ENCODE measurements at places on chromosomes 16 and 17. TPM values are rescaled to one million over a fixed set of nuclear protein-coding genes. Genes with fewer than 3 reads are reported as not detected.

GRCh38 chr16:57798267-57798810 lies 4.0 kb downstream of the KIFC3 start:
- H3K27ac ChIP-seq = peak overlapping the region; percentile 88
- DNase-seq = no peak
- peaks cover 74% of the 10 kb centered on the region for H3K4me1 ChIP-seq
- H3K27me3 ChIP-seq = no peaks in the 10 kb centered on the region
- H3K36me3 ChIP-seq = no peaks in the 10 kb centered on the region
- H3K4me3 ChIP-seq = peak overlapping the region; percentile 40

- no peaks in the 10 kb centered on the region for H3K27me3 ChIP-seq
- H3K27ac ChIP-seq = no peak overlapping the region
- H3K4me1 ChIP-seq = no peaks in the 10 kb centered on the region
- no peak for DNase-seq
- H3K36me3 ChIP-seq = no peaks in the 10 kb centered on the region
Measured at GRCh38 chr16:5257462-5257861, 159.9 kb upstream of the EEF2KMT start.

- H3K4me3 ChIP-seq = no peak overlapping the region
- H3K4me1 ChIP-seq = peaks cover 23% of the 10 kb centered on the region
- DNase-seq = peak; percentile 62
- no peak overlapping the region for H3K27ac ChIP-seq
Measured at GRCh38 chr16:88815901-88816589, 4.3 kb upstream of the APRT start.

GRCh38 chr17:81127526-81128177 lies 37.7 kb upstream of the PVALEF start:
- no peak for DNase-seq
- no peak overlapping the region for H3K27ac ChIP-seq
- no peak overlapping the region for H3K4me3 ChIP-seq
- peaks cover 3% of the 10 kb centered on the region for H3K36me3 ChIP-seq
- H3K4me1 ChIP-seq = peaks cover 15% of the 10 kb centered on the region

DNA sequence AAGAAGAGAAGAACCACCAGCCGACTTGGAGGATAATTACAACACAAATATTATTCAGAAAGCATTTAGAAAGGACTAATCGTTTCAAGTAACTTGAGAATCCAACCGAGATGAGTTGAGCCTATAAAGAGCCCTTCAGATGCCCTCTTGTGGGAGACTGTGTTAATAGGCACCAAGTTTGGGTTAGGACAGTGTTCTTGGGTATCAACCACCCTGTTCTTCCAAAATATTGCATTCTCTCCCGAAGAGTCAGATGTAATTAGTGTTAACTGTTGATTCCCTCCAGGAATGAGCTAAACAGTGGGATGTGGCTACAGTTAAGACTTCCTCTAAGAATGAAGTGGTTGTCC lies 87.8 kb upstream of the NOL11 start:
- H3K4me1 ChIP-seq = no peaks in the 10 kb centered on the region
- peaks cover 18% of the 10 kb centered on the region for H3K36me3 ChIP-seq
- H3K4me3 ChIP-seq = no peak overlapping the region
- DNase-seq = no peak

DNA sequence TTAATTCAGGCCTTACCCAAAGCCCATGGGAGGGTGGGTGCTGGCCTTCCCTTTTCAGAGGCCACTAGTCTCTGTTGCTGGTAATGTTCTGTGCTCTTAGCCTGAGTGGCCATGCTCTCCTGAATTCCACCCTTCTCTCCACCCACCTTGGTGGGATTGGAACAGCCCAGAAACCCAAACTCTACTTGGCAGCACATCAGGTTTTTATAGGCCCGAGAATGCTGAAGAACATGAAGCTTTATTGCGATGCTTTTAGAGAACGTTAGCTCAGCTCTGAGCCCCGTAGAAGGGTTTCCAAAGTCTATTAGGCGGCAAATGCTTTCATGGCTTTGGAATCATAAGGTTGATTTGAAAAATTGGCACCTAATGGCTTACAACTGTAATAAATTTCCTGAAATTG lies 209.3 kb downstream of the MSI2 start:
- no peaks in the 10 kb centered on the region for H3K36me3 ChIP-seq
- no peaks in the 10 kb centered on the region for H3K27me3 ChIP-seq
- H3K4me1 ChIP-seq = no peaks in the 10 kb centered on the region
- no peak overlapping the region for H3K27ac ChIP-seq
- H3K4me3 ChIP-seq = no peak overlapping the region
- DNase-seq = no peak

GRCh38 chr17:49898366-49899190 lies 50.7 kb upstream of the TAC4 start:
- H3K4me3 ChIP-seq = no peak overlapping the region
- H3K27me3 ChIP-seq = peaks cover 96% of the 10 kb centered on the region
- no peak overlapping the region for H3K27ac ChIP-seq
- H3K4me1 ChIP-seq = peaks cover 3% of the 10 kb centered on the region
- no peak for DNase-seq
- H3K36me3 ChIP-seq = no peaks in the 10 kb centered on the region

DNA sequence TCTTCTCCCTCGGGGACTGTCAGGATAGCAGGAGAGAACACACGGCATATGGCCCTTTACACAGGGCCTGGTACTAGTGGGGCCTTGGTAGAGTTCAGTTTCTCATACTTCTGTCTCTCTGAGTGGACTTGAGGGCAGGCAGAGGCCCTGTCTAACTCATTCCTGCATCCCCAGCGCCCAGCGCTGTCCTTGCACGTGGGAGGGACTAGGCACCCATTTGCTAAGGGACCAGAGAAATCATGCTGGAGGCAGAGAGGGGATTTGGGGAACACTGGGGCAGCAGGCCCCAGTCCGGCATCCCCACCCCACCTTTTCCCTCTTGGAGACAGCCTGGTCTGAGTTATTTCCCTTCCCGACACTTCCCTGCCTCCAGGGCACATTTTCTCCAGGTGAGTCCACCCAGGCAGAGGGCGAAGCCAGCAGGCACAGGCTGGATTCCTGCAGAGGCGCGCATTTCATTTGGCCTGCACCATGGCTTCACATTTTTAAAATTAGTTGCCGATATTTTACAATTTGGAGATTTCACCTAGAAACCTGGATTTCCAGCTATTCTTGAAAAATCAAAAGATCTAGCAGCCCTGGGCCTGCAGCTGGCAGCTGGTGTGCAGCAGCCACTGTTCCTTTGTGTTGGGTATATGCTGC lies 9.7 kb upstream of the NKD1 start:
- no peaks in the 10 kb centered on the region for H3K36me3 ChIP-seq
- DNase-seq = no peak
- H3K4me3 ChIP-seq = no peak overlapping the region
- no peaks in the 10 kb centered on the region for H3K4me1 ChIP-seq

- no peak for DNase-seq
- H3K36me3 ChIP-seq = no peaks in the 10 kb centered on the region
- peaks cover 8% of the 10 kb centered on the region for H3K4me1 ChIP-seq
- no peaks in the 10 kb centered on the region for H3K27me3 ChIP-seq
- H3K27ac ChIP-seq = no peak overlapping the region
Measured at GRCh38 chr17:69450131-69450530, 35.6 kb downstream of the MAP2K6 start.

- H3K27ac ChIP-seq = no peak overlapping the region
- no peaks in the 10 kb centered on the region for H3K27me3 ChIP-seq
- H3K4me1 ChIP-seq = peaks cover 13% of the 10 kb centered on the region
- H3K36me3 ChIP-seq = no peaks in the 10 kb centered on the region
- no peak overlapping the region for H3K4me3 ChIP-seq
Measured at GRCh38 chr16:17245776-17246175, 225.0 kb downstream of the XYLT1 start.

DNA sequence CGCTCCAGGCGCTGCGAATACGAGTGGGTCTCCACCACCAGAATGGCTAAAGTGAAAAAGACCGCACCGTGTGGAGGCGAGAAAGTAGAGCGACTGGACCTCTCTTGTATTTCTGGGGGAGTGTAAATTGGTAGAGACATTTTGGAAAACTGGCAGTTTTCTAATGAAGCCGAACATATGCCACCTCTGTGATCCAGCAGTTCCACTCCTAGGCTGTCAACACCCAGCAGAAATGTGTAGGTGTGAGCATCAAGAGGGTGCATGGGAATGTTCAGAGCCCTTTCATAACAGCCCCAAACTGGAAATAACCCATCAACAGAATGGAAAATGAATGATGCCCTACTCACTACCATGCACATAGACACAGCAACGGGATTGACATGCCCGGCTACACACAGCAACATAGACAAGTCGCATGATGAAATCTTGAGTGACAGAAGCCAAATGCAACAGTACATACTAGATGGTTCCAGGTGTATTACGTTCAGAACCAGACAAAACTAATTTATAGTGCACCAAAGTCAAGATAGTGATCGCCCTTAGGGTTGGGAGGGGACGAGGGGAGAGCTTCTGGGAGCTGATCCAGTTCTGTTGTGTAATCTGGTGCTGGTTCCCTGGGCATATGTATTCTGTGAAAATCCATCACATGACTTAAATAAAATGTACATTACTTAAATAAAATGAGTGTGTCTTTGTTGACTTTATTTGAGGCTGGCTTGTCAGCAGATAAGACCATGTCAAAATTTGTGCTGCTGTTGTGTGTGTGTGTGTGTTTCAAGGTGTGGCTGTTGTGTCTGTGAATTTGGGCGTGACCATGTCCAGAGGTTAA lies 877 bp upstream of the BCL7C start:
- H3K27me3 ChIP-seq = no peaks in the 10 kb centered on the region
- no peak for DNase-seq
- H3K4me3 ChIP-seq = peak overlapping the region; percentile 75
- peaks cover 62% of the 10 kb centered on the region for H3K4me1 ChIP-seq
- peak overlapping the region; percentile 99 for H3K27ac ChIP-seq
- peaks cover 22% of the 10 kb centered on the region for H3K36me3 ChIP-seq

The DRC3 gene
- 6.4 TPM for polyA plus RNA-seq

The TNS4 gene
- not detected for polyA plus RNA-seq

The PYY gene
- not detected for polyA plus RNA-seq

The SLC2A4 gene
- 1.4 TPM for polyA plus RNA-seq

The NLGN2 gene
- 1.7 TPM for polyA plus RNA-seq

Measured in stomach (tissue), 19 donors.